ENCODE measurements at places on chromosomes 1 and 21. TPM values are rescaled to one million over a fixed set of nuclear protein-coding genes. Genes with fewer than 3 reads are reported as not detected.

Gene OR2T29
- not detected for total RNA-seq

Gene AKT3
- 66.9 TPM for total RNA-seq

Gene APOBEC4
- not detected for total RNA-seq

Gene BPNT1
- total RNA-seq: 26.9 TPM

Gene TMEM61
- total RNA-seq: not detected

Gene OR2L8
- total RNA-seq: 0.25 TPM

Gene RUNX1
- 24.4 TPM for total RNA-seq

Gene AVPR1B
- not detected for total RNA-seq

Gene OR2AK2
- total RNA-seq: 0.25 TPM

Gene MRPL9
- total RNA-seq: 91.1 TPM

Gene HMCN1
- total RNA-seq: 30.5 TPM

Gene KRTAP10-2
- total RNA-seq: not detected

Gene PGD
- total RNA-seq: 163 TPM

Gene UMODL1
- total RNA-seq: 0.12 TPM

Gene EDN2
- not detected for total RNA-seq

Gene SLC5A9
- not detected for total RNA-seq

Data from uterine smooth muscle cell (primary cell).